Cortex of kidney (tissue), 1 donor: ENCODE measurements at places on chromosomes 2 and 18.

DNA sequence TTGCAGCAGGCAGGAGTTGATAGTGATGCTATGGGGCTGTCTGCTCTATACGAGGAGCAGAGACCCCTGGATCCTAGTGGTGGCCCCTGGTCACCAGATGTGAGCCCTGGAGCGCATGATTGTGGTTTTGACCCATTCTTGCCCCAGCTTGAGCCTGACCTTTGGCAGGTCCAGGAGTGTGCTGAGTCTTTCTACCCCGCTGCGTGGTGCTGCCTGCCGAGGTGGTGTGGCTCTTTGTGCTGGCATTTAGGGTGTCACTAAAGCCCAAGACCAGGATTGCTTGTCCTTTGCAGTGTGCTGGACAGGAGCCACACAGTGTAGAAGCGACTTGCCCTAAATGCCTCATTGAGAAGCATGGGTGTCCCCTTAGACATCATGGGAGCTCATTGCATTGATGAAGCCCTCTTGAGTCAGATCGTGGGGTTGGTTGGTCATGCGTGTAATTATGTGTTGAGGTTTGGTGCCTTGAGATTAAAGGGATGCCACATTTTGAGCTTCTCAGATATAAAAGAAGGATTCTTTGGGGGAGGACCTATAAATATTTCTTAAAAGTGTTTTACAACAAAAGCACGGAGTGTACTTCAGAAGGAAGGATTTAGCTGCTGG lies 88.3 kb downstream of the AGAP1 start:
- DNase-seq: no peak

GRCh38 chr2:38262069-38262871 lies 114.8 kb downstream of the ATL2 start:
- no peak for DNase-seq

- DNase-seq: no peak
Observed at GRCh38 chr18:70028084-70028483, 80.4 kb upstream of the CD226 start.

DNA sequence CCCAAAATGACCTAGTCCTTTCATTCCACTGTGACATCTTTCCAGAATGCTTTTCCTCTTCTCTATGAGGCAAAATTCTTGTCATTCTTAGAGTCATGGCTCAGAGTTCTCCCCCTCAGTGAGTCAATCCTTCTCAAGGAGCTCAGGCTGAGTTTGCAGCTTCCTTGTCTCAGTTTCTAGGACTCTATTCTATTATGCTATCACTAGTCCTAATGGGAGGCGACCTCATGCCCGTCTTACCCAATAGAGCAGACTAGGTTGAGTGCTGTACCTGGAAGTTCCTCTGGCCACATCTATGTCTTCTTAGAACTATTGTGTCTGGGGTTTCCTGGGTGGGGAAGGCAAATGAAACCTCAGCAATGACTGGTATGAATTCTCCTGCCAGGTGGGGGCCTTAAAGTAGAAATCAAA lies 51.5 kb downstream of the HAUS1 start:
- no peak for DNase-seq

GRCh38 chr2:16394072-16394985 lies 271.3 kb downstream of the CYRIA start:
- DNase-seq: no peak

DNA sequence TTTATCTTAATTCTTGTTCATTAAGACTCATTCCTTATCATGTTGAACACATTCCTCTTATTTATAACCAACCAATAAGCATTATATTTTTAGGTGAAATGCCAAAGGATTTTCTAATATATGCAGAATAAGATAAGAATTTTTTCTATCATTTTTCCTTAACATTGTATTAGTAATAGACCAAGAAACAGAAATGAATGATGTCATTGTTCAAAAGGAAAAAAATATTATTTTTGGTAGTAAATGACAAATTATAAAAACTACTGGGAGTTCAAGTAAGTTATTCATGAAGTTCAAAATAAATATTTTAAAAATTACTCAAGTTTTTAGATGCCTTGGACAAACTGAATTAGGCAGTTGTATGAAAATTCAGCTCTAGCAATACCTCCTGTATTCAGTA lies 25.5 kb downstream of the DCAF17 start:
- no peak for DNase-seq

DNA sequence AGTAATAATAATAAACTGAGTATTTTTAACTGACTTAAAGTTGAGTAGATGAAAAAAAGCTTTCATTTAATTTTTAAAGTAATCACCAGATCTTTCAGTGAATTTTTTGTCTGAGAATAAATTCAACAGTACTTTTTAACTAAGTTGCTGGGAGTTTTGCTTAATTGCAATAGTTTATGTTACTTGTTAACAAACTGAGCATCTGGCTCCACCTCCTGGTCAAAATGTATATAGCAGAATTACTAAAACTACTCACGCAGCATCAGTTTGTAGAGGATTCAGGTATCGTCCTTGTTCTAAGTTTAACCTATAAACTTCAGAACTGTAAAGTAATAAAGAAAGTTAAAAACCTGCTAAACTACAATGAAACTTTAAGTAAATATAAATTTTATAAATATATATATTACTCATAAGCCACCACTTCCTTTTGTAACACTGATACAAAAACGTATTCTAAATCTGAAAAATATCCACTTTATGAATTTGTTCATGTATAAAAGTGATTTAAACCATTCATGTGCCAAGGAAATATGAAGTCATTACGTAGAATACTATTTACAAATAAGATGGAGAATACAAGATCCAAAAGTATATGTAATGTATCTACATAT lies 21.3 kb downstream of the NOL10 start:
- DNase-seq: no peak

- no peak for DNase-seq
Observed at GRCh38 chr2:75055142-75055819, 96.8 kb downstream of the POLE4 start.

GRCh38 chr2:98759338-98759737 lies 28.4 kb upstream of the MGAT4A start:
- DNase-seq: no peak
